Urinary bladder (tissue), 4 donors: ENCODE measurements at places on chromosomes 16 and 17.

- no peak for DNase-seq
These were observed 238.4 kb downstream of the IRF8 start for GRCh38 chr16:86137359-86137758.

- DNase-seq = no peak
These were observed 10.2 kb downstream of the TBKBP1 start for GRCh38 chr17:47704116-47704515.

- DNase-seq = no peak
These were observed 7.3 kb downstream of the SLC5A10 start for GRCh38 chr17:18959071-18959844.

- DNase-seq = no peak
These were observed 6.3 kb upstream of the PRKAR1A start for GRCh38 chr17:68505951-68506350.

GRCh38 chr16:842711-843560 is 42.4 kb upstream of the GNG13 start:
- DNase-seq = no peak

DNA sequence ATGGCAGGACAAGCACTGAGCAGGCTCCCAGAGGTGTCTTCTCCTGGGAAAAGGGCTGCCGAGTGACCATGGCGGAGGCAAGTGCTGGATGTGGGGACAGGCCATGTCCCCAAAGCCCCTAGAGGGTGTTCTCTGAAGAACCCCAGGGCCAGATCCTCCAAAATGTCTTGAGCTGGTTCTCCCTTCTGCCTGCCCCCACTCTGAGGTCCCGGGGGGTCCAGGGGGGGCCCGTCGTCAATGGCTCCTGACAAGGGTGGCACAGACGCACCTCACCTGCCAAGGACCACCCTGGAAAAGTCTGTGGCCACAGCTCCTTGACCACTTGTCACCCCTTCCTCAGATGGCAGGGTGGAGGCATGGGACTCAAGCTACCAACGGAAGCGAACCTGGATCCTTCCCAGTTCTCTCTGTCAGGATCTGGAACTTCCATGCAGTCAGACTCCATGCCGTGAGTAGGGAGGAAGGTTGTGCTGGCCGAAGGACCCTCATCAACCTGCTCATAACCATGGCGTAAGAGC is 2.3 kb upstream of the MYO1C start:
- DNase-seq = no peak

GRCh38 chr17:7650509-7651096 is at the start of gene ATP1B2:
TSS of gene ATP1B2 (plus strand) at chr17:7650926. CDS start at chr17:7651519, 593 bp downstream.
- DNase-seq = no peak

- DNase-seq = no peak
These were observed 4.0 kb downstream of the WNK4 start for GRCh38 chr17:42784409-42784808.

- no peak for DNase-seq
These were observed 17.6 kb downstream of the CDK5R1 start for GRCh38 chr17:32504166-32504990.

DNA sequence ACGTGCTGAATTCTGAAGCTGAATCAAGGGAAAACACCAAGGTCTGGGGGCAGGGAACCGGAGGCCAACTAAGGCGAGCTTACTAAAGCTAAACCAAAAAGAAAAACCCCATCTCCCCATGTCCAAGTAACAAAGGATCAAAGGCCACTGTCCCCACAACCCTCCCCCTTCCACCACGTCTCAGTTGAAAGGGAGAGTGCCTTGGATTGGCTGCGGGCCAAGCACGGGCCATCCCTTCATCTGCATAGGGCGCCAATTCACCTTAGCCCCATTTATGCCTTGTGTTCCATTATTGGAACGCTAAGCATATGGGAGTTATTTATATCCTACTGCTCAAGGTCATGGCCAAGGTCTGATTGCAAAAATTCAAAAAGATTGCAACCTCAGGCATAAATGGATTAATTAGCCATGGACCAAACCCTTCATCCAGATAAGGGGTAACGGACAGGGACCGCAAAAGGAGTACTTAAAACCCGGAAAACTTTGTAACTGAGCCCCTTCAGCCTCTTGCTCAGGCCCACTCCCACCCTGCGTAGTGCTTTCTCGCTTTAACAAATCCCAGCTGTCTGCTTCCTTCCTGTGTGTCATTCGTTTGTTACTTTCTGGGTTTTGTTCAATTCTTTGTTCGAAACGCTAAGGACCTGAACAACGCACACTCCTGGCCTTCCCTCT is 740 bp upstream of the ATP6V0D1 start:
- DNase-seq = no peak

DNA sequence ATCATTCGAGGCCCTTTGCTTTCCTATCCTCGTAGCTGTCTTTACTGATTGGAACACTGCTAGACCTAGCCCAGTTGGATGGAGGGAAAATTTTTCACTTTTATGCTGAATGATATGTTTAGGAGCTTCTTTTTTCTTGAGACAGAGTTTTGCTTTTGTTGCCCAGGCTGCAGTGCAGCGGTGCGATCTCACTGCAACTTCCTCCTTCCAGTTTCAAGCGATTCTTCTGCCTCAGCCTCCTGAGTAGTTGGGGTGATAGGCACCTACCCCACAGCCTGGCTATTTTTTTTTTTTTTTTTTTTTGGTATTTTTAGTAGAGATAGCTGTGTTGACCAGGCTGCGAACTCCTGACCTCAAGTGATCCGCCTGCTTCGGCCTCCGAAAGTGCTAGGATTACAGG is 17.3 kb upstream of the PSMC5 start:
- DNase-seq = no peak

DNA sequence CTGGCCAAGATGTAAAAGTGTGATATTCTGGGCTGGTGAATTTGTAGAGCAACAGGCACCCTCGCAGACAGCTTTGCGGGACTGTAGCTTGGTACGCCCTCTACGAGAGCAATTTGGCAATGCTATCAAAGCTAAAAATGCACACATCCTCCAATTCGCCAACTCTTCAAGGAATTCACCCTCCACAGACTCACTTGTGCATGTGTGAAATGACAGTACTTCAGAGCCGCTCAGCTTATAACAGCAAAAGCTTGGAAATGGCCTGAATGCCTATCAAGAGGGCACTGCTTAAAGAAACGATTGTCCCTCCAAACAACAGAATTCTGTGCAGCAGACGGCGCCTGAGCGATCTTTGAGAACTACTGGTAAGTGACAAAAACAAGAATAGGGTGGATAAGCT is 130.8 kb downstream of the SDK2 start:
- no peak for DNase-seq
